ENCODE measurements at places on chromosomes 1 and 21.

DNA sequence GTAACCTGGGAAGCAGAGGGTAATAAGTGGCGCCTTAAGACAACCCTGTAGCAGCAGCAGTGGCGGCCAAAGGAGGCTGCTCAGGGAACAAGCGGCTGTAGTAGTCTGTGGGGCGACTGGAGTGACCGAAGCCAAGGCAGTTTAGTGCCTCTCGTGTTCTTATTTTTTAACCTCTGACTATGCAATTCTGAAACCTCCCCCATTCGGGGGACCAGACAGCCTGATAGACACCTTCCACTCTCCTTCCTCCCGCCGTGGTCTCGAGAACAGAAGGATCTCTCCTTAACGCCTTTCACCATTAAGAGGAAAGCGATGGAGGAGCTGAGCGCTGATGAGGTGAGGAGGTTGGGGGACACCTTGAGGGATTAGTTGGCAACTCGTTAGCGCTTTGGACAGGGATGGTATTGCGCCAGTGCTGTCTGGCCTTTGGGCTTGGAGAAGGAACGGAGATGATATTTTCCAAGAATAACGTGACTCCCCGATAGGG, 644 bp downstream of the UBE4B start:
- no peak for DNase-seq

- DNase-seq, result no peak
Measured at GRCh38 chr1:228259951-228260350, 52.1 kb downstream of the OBSCN start.

DNA sequence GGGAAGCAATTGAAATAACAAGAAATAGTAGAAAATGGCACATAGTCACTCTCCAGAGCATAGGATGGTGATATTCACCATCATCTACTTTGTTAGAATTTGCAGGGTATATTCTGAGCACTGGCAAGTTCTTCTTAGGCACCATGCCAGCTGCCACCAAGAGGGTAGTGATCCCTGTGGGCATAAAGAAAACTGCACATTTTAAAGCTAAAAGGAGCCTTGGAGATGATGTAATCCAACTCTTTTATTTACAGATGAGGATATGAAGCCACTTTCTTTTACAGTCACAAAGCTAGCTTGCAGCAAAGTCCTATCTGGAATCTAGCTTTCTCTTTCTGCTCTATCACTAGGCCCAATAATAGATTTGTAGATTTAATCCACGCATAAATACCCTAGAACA, 69.0 kb downstream of the PTGER3 start:
- DNase-seq, result peak; percentile 97

DNA sequence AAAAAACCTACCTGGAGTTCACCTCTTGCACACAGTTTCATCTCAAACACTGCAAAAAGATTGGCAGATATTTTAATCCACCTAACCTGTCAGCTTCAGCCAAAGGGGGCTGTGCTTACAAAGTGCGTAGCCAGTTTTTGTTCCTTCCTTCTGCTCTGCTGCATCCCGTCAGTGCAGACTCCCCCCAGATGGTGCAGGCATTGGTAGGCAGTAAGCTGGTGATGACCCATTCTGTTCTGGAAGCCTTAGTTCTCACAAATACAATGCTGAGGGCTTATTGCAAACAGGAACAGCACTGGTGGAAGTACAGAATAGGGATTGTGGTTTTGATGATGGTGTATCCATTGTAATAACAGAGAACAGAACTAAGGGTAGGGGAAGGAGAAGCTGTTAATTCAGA, 239.5 kb downstream of the RYR2 start:
- no peak for DNase-seq

DNA sequence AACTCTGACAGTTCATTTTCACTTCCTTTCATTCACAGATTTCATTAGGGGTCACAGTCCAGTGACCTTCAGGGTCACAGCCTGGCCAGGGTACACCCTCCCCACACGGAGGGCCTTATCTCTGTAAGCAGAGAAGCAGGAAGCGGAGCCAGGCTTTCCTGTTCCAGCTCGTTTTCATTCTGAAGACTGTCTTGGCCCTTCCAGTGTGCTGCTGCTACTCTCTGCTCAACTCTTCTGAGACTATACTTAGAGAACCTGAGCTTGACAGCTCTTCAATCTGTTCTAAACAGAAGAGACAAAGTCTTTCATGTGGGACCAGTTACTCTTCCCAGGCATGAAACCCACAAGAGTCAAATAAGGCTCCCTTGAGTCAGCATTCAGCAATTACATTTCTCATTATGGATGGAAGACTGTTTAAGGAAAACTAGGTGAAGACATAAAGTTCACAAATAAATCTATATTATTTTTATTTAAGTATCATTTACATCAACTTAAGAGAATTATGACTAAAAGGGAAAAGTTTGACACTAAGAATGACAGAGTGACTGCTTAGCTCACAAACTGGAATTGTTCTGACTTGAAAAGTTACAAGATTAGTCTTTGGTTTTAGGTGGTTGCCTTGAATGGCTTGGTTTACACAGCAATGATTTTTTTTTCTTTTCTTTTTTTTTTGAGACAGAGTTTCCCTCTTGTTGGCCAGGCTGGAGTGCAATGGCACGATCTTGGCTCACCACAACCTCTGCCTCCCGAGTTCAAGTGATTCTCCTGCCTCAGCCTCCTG, 4.8 kb upstream of the TDRD10 start:
- peak; percentile 26 for DNase-seq

DNA sequence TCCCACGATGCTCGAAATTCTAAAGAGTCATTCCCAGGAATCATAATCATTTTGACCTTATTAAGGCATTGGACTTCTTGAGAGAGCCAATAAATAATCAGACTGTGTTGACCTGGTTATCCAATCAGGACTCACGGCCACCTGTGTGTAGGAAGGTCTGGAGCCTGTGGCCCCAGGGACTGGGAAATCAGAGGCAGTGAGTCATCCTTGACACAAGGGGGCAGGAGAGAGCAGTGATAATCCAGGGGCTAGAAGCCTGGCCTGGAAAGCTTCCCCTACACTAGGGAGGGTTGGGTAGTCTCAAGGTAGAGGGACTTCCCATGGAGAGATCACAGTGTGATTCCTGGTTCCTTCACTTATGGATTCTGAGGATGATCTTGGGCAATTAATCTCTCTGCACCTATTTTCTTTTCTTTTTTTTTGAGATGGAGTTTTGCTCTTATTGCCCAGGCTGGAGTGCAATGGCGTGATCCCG, 4.7 kb downstream of the MR1 start:
- DNase-seq, result peak; percentile 59

DNA sequence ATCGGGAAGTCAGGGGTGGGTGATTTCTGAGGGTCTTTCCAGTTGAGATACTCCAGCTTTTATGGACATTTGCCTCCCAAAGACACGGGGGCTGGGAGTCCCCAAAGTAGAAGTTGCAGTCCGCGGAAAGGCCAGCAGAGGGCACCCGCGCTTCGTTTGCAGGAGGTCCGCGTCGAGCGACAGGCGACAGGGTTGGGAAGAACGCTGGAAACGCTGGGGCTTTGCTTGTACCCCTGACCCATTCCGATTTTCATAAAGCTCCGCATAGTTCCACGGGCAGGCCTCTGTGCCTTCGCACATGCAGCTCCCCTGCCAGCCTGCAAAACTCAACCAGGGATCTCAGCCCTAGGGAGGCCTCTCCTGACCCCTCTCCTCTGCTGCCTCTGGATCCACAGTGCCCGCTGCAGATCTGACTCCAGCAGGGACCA, 44.2 kb upstream of the LAPTM5 start:
- DNase-seq, result peak; percentile 43

- DNase-seq, result peak; percentile 7
Measured at GRCh38 chr1:10692401-10693021, 103.9 kb downstream of the CASZ1 start.

DNA sequence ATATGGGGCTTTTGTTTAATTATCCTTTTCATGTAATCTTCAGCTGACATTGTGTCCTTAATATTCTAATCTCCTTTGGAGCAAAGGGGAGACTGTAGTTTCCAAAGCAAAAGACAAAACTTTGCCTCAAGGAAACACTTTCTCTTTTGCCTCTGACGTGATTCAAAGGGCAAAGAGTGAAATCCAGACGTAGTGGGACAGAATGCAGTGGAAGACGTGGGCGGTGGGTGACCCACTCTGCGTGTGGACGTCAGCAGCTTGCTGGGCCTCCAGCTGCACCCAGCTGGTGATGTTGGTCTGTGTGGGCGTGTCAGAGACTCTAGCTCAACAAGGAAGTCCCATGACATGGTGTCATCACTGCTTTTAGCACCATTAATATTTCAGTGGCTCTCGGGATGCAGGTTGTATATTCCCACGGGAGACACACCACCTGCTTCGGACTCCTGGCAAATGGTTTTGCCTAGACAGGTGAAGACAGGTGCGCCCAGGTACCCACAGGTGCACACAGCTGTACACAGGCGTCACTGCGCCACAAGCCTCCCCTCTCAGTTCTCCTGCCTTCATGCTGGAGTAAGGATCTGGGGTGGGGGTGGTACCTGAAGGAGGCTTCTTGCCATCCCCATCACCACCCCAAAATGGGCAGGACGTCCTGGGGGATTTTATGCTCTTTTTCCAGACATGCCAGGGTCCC, 292.1 kb upstream of the VAMP3 start:
- no peak for DNase-seq

GRCh38 chr21:39258207-39258606, 55.2 kb downstream of the BRWD1 start:
- no peak for DNase-seq

DNA sequence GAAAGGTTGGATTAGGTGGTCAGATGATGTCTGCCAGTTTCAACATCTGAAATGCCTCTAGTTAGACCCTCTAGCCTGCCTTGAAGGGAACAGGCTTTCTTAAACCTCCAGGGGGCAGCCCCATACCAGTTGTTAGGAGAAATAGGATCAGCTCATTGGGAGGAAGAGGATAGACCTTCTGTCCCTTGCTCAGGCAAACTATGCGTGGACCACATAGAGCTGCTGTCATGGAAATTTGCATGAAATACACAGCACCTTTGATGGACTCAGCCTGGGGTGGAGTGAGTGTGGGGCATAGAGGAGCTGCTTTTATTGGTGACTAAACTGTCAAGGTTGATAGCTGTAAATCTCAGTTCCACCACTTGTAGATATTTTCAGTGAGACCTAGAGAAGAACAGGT, 38.4 kb upstream of the SPAG17 start:
- peak; percentile 7 for DNase-seq

- DNase-seq, result no peak
Measured at GRCh38 chr1:218259339-218259738, 25.8 kb upstream of the RRP15 start.

- no peak for DNase-seq
Measured at GRCh38 chr1:67458663-67459062, 28.5 kb upstream of the SERBP1 start.

DNA sequence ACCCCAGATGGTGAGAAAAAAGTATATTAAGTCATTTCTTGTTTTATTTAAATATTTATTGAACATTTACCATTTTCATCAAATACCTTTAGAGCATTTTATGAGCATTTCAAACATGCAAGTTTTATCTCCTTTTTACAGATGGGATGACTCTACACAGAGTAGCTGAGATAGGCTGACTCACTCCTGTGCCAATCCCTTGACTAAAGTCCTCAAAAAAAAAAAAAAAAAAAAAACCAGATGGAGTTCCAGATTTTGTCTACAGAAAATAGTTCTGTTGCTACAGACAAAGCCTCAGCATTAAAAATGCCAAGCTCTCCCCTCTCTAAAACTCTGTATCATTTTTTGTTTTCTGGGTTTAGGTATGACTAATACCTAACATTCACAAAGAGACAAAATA, 303.0 kb upstream of the PLD5 start:
- no peak for DNase-seq
